ENCODE measurements at places on chromosomes 1 and 21.
A peak's percentile ranks its signal among the peaks of the same experiment; 100 is the strongest.

DNA sequence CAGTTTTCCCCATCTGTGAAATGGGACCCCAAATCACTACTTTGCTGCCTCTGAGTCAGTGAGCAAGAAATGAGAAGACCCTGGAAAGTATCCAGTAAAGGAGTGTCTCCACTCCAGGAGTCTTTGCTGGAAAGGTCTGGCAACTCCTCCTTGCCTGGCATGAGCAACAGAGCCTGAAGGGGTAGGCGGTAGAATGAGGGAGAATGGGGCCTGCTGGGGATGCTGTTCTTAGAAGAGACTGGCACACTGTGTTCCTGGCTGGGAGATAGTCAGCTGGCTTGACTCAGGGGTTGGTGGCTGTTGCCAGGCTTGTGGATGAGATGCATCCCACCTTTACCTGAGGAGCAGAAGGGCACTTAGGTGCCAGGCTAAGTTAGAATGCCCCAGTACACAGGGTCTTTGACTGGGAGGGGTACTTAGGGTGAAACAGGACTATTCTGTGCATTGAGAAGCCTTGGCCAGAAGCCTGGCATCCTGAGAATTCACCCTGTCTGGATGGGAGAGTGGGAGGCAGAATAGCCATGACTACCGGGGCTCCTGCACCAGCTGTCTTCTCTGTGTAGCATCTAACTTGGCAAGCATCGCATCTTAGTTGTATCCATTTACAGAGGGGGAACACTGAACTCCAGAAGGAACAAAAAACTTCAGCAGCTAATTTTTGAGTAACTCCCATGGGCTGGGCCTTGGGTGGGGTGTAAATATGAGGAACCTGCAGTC is 2.5 kb downstream of the MFSD2A start:
- DNase-seq = no peak

DNA sequence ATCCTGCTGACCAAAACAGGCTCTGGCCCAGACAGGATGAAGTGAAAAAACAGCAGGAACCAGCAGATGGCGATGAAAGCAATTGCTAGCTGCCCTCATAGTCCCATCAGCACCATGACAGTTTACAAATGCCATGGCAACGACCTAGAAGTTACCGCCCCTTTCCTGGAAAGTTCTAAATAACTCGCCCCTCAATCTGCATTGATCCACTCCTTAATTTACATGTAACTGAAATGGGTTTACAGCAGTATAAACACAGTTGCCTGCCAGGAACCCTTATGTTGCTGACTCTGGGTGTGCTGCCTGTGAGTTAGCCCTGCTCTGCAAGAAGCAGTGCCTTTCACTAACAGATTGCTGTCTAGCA is 65.5 kb upstream of the CR1L start:
- peak; percentile 29 for DNase-seq

DNA sequence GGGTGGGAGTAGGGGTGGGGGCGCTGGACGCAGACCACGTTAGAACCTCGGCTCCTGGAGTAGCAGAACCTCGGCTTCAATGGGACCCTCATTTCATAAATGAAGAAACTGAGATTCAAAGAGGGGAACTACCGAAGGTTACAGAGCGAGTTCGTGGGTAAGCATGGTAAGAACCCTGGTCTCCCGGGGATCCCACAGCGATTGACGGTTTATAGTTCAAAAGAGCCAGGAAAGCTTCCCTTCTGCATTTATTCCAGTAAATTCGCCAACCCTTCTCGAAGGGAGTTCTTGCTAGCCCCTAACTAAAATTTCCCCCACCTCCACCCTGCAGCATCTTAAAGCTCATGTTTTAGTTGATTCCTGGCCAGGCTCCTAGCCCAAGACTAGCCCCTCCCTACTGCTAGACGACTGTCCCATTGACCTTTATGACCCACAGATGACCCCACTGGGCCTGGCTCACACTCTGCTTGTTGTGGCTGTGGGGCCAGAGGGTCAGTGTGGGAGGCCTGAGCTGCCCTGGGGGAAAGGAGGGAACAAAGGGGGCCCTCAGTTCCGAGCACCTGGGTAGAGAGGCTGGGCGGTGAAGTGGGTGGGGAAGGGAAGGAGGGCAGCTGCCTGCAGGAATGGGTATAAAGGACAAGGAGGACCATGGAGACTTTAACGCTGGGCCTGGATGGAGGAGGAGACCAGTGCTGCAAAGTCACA is 558 bp upstream of the KIF21B start:
- no peak for DNase-seq

DNA sequence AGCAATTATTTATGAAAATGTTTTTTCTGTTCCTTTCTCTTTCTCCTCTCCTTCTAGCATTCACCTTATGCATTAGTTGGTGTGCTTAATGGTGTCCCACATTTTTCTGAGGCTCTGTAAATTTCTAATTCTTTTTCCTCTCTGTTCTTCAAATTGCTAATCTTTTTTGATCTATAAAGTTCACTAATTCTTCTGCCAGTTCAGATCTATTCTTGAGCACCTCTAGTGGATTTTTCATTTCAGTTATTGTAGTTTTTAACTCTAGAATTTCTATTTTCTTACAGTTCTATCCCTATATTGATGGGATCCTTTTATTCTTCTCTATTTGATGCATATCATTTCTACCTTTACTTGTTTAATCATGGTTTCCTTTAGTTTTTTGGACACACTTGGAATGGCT is 22.4 kb downstream of the CFAP57 start:
- no peak for DNase-seq

- no peak for DNase-seq
Measured at GRCh38 chr1:51303751-51304251, 26.6 kb downstream of the TTC39A start.
